GM04503 (cell line): ENCODE measurements at places on chromosomes 7 and 10.

- DNase-seq, result no peak
These were observed 3.9 kb downstream of the RAB11FIP2 start for GRCh38 chr10:118042827-118043242.

GRCh38 chr10:126080879-126081411 is 184.6 kb downstream of the FANK1 start:
- DNase-seq, result no peak

- no peak for DNase-seq
These were observed 65.2 kb upstream of the SYPL1 start for GRCh38 chr7:106177300-106177690.

GRCh38 chr7:70660154-70660818 is 471.7 kb upstream of the GALNT17 start:
- no peak for DNase-seq

GRCh38 chr10:14327527-14327926 is 3.2 kb downstream of the FRMD4A start:
- no peak for DNase-seq

- DNase-seq, result no peak
These were observed 410.1 kb downstream of the SUGCT start for GRCh38 chr7:40544871-40545303.

DNA sequence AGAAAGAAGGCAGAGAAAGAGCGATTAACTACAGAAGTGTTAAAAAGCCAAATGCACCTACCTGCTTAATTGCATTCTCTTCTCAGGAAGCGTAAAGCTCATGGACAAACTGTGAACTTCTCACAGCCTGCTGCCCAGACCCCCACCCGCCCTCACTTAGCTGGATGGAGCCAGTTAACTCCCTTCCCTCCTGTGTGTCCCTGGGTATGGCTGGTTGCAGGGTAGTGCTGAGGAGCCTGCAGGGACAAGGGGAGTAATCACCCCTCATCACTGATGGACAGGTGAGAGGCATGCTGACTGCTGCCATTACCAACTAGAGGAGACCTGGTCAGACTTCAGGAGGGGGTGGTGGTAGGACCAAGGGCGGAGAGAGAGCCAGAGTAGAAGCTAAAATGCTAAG is 37.5 kb downstream of the ENO4 start:
- no peak for DNase-seq

GRCh38 chr10:77182803-77183202 is 454.8 kb downstream of the KCNMA1 start:
- DNase-seq, result no peak

- no peak for DNase-seq
These were observed 651 bp downstream of the AFAP1L2 start for GRCh38 chr10:114403541-114404161.

DNA sequence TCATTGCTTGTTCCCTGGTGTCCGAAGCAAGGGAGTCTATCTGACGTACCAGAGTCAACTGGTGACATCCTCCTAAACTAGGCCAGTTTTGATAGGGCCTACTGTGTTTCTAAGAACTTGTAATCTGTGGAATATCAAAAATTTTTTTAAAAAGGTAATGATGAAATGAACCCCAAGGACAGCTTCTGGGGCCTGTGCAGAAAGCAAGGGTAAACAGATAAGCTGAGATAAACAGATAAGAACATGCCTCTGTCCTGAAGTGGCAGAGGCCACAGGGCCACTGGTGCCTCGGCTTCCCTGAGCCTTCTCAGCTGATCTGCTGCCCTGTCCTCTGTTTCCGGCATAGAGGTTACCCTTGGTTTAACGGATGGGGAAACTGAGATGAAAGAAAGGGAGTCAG is 8.8 kb downstream of the GRK5 start:
- DNase-seq, result no peak

- DNase-seq, result no peak
These were observed 54.5 kb upstream of the OPALIN start for GRCh38 chr10:96413151-96413787.

- DNase-seq, result no peak
These were observed 36.4 kb upstream of the MXI1 start for GRCh38 chr10:110171032-110171431.

GRCh38 chr10:13776861-13777311 is 190.1 kb downstream of the PRPF18 start:
- DNase-seq, result peak; percentile 40

DNA sequence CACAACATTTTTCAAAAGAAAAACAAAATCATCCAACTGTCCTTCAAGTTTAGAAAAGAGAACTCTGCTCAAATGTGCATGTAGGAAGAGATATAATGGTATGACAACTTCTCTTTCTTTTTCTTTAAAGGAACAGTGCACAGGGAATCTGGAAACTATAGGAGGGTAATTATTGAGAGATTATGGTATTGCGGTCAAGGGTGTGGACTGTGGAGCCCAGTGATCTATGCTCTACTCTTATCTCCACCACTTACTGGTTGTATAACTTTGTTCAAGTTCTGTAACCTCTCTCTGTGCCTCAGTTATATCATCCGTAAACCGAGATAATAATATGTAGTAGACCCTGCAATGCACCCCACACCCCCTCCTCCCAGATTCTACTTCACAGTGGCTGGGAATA is 69.8 kb upstream of the PCGF5 start:
- DNase-seq, result no peak

GRCh38 chr7:84924353-84924752 is 262.5 kb downstream of the SEMA3D start:
- no peak for DNase-seq

DNA sequence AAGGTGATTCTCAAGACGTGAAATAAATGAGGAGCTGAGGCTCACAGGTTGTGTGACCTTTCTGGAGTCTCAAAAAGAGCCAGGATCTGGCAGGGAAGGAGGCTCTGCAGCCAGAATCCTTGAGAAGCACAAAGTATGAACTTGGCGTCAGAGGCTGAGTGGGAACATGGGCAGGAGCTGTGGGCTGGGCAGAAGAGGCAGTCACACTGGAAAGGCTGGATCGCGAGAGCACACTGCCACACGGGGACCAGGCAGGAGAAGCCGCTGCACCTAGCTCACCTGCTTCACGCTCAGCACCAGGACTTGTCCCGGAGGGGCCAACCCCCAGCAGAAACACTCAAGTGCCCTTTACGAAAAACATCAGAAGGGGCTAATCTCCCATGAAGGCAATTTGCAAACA is 535.0 kb downstream of the TNS3 start:
- DNase-seq, result no peak

GRCh38 chr7:95631527-95631926 is 35.2 kb upstream of the PDK4 start:
- no peak for DNase-seq

DNA sequence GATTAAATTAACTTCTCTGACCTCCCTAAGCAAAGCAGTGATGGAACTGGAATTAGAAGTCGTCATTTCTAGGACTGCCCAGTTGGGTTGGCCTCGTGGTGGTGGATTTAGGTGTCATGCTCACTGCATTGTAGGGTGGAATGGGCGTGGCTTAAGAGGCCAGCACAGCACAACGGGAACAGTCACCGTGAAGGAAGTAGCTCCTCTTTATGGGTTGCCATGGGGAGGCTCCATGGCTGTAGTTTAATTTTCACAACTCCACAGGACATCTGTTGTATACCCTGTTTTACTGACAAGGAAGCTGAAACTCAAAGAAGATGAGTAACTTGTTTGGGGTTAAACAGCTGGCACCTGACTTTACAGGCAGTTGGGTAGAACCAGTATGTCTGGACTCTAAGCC is 208.3 kb downstream of the CELF2 start:
- DNase-seq, result no peak

DNA sequence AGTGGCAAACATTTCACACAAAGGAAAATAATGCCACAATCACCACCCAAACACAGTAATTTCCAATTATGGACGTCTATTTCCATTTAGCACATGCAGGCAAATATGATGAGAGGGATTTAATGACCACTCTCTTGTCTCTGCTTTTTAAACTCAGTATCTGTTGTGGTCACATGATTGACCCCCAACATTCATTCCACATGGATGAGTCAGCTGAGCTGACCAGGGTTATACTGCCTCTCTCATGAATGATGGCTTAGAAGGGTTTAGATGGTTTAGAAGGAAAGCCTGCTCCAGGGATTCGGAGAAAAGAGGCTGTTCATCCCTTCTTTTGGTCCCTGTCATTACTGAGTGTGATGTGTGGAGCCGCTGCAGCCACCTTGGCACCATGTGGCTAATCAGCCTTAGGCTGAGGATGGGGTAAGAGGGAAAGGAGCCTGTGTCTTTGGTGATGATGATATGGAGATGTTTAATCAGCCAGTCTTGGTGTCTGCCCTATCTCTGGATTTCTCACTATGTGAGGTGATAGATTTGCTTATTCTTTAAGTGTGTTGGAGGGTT is 38.2 kb upstream of the JAKMIP3 start:
- DNase-seq, result no peak

DNA sequence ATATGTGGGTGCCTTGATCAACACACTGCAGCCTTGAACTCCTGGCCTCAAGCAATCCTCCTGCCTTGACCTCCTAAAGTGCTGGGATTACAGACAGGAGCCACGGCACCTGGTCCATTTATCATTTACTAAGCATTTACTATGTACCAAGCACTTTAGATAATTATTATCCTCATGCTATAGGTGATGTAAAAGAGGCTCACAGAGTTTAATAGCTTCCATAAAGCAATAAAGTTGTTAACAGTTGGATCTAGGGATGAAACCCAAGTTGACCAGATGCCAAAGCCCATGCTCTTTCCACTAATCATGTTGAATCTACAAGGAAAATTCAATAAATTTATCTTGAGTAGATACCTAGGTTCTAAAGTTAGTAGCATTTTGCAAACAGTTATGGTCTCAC is 5.0 kb downstream of the NAPEPLD start:
- DNase-seq, result no peak

- no peak for DNase-seq
These were observed 245.8 kb downstream of the CDK14 start for GRCh38 chr7:90841759-90842429.

DNA sequence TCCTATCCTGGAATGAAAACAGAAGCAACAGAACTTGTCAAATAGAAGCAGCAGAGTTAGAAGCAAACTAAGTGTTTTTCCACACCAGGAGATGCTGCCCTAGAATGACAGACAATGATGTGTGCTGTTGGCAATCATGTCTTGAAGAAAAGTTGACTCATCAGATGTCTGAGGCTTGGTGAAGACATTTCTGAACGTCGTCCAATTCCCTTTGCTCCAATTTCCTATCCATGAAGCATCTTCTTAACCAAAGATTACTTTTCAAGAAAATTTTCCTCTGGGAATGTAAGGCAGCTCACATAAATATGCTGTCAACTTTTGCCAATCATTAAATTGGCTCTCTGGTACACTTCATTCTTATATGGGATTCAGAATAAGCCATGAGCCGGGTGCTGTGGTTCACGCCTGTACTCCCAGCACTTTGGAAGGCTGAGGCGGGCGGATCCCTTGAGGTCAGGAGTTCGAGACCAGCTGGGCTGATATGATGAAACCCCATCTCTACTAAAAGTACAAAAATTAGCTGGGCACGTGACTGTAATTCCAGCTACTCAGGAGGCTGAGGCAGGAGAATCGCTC is 34.6 kb downstream of the MALSU1 start:
- DNase-seq, result peak; percentile 94

DNA sequence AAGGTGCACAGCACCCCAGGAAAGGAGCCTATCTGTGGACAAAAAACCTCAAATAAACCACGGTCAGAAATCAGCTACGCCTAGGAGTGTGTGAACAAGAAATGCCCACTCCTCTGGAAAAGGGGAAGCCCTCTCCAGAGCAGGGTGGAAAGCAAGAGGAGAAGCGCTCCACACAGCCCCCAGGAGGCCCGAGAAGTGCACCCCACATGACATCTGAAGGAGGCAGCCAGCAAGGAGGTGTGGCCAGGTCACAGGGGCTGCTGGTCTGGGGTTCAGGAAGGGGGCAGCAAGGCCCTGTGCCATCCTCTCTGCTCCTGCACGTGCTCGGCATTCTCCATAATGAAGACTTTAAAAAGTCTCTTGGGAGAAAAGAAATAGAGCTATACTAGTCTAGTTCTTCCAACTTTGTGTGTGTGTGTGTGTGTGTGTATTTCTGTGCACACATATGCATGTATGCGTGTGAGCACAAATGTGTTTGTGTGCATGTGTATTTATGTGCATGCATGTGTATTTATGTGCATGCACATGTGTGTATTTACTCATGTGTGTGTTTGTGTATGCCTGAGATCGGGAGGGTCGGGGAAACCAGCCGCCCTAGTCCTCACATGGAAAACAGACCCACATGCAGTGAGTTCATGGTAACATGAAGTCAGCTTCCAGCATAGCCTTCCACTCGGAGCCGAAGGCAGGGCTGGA is 76.5 kb downstream of the TNS3 start:
- DNase-seq, result no peak

DNA sequence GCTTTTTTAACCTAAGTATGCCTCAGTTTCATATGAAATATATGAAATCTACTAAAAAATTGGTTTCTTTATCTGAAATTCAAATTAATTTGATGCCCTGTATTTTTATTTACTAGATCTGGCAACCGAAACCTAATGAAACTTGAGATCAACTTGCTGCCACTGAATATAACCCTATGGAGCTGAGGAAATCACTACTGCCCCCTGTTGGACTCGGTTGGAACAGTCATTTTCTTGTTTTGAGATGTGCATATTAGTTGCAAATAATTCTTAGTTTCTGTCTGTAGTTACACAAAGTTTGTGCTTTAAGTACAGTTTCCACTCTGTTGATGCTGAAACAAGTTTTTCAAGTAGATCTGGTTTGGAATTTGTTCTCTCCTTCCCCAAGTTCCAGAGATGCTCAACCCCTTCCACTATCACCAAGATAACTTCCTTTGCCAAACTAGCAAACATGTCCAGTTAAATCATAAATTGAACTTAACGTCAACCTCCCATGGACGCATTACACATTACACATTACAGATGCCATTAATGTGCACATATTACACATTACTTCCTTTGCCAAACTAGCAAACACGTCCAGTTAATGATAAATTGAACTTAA is 22.2 kb upstream of the EXOC4 start:
- no peak for DNase-seq

DNA sequence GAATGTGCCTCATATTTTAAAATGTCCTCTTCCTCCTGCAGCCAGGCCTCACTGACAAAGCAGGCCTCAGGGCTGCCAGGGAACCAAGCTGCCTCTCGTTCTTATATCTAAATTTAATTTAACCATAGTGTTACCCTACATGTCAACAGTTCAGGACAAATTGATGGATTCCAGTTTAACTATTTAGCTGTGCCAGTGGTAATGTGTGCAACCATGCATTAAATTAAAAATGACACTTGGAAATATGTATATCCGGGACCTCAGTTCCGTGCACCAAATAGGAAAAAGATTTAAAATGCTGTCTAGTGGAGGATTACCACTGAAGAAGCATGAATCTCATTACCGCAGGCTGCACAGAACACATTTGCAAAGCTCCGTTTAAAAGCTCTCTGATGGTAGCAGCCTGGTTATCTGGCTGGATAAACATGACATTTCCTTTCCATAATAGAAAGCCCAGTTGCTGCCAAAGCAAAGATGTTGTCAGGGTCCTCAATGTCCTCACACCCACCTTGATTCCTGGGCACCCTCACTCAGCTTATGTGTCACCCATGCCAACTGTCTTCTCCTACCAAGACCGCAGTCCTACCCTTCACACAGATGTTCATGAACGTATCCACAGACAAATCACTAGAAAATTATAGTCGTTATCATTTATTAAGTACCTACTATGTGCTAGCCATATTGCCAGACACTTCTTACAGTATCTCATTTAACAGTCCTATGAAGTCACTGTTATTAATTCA is 73.3 kb upstream of the FRMD4A start:
- no peak for DNase-seq
